ENCODE measurements at places on chromosomes 3 and 15.

- DNase-seq: no peak
Observed at GRCh38 chr3:127488740-127489139, 101.8 kb downstream of the TPRA1 start.

GRCh38 chr3:197573048-197573767 lies 17.4 kb upstream of the BDH1 start:
- no peak for DNase-seq

DNA sequence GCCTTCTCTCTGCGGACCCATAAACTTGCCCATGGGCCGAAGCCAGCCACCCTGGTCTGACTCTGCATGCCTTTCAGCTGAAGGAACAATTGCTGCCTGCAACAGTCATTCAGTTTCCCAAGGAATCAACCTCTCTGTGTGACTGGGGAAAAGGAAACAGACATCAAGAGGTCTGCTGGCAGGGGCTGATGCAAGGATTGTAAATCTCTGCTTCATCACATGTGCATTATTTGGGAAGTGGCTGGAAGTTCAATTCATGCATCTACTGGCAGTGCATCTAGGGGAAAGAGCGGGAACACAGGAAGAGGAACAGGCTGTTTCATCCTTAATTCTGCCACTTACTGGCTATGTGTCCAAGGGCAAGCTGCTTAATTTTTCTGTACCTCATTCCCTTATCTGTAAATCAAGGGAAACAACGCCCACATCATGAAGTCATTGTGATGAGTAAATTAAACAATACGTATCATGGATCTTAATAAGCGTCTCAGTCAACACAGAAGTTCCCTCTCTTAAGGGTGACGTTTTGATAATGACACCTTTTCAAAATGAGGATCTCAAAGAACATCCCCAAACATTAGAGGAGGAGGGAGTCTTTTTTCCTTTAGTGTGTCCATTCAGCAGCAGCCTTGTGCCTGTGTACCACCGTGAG lies 17.4 kb upstream of the ADPGK start:
- DNase-seq: no peak

DNA sequence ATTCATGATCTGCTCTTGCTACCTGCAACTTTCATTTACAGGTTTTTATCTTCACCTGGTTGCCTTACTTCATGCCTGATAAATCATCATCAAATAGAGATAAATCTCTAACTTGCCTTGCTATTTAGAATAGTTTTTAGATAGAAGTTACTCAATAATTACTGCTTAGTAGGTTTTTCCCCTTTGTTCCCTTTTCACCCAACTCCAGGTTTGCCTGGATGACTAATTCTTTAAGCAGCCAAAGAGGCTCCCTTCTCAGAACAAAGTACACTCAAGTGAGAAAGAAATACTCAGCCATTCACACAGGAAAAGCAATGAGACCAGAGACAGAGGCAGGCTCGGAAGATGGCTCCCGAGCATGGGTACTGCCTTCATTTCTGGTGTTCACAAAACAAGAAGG lies 268.1 kb upstream of the CRBN start:
- no peak for DNase-seq

- DNase-seq: no peak
Observed at GRCh38 chr15:55687792-55688191, 55.2 kb downstream of the PRTG start.

DNA sequence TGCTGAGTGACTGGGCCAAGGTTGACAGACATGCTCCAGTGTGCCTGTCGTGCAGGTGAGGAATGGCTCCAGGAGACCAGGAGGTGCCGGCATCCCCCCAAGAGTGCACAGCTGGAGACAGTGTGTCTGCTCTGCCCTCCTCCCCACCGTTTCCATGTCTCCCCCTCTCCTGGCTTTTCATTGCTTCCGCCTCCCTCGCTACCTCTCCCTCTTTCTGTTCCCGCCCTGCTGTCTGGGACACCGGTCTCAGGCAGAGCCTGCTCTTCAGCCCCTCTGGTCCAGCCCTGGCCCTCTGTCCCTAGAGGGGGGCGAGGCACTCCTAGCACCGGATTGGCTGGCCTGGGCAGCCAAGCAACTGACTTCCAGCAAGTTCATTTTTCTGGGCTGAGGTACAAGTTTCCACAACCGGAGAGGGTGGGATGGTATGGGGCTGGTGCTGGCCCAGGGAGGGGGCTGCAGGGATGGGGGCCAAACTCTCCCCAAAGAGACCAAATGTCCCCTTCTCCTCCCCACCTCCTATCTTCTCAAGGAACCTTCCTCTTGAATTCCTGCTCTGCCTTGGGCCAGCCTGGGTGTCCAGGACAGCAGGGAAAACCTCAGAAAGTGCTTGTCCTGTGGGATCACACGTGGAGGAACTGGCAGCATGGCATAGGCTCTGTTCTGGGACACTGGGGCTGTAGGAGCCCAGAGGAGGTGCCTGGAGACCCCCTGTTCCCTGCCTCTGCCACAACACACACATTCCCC lies 32.6 kb downstream of the PRKCD start:
- DNase-seq: no peak

Data from HCT116 (cell line).